Activated CD4-positive, CD25-positive, alpha-beta regulatory T cell treated with anti-CD3 and anti-CD28 coated beads, Interleukin-2, amount 50 U/mL, for 24 hours (primary cell): ENCODE measurements at places on chromosomes 7 and 10.

DNA sequence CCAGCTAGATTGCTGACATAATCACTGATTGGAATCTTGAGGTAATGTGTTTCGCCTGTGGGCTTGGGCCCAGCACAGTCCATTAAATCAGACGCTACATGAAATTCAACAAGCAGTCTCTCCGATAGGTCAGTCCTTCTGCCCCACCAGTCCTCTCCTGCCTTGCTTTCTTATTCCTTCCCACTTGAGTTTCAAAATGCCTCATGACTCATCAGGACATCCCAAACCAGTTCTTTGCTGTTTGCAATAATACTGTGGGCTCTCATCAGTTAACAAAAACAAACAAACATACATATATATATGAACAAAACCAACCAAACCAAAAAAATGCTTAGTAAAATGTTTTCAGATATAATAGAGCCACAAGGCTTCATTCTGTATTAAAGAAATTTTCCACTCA is 599.0 kb downstream of the SORCS1 start:
- ATAC-seq: no peak

GRCh38 chr10:43781480-43782361 is 133.0 kb upstream of the ZNF32 start:
- peak; percentile 92 for ATAC-seq

DNA sequence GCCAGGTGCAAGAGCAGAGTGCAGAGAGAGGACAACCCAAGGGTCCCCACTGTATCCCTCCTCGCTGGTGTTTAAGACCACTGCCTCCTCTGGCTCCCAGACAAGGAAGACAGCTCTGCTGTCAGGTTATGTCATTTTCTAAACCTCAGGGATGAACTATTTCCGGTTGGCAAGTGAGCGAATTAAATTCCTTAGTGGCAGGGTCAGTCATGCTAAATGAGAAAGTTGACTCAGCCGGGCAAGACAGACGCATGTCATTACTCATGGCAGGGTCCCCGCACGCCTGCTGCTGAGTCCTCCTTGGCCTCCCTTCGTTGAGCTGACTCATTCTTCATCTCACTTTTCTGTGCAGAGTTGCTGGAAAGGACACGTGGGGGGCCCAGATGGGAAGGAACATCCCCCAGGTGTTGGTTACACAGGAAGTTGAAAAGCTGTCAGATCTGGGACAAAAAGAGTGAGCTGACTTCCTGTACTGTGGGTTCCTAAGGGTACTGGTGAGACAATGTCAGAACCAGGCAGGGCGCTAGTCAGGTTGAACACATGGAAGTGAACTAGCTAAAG is 47.1 kb upstream of the UCN3 start:
- ATAC-seq: peak; percentile 96

GRCh38 chr10:31761156-31761555 is 167.5 kb downstream of the ARHGAP12 start:
- ATAC-seq: no peak

- no peak for ATAC-seq
Observed at GRCh38 chr10:49194212-49194920, 6.2 kb upstream of the TMEM273 start.

DNA sequence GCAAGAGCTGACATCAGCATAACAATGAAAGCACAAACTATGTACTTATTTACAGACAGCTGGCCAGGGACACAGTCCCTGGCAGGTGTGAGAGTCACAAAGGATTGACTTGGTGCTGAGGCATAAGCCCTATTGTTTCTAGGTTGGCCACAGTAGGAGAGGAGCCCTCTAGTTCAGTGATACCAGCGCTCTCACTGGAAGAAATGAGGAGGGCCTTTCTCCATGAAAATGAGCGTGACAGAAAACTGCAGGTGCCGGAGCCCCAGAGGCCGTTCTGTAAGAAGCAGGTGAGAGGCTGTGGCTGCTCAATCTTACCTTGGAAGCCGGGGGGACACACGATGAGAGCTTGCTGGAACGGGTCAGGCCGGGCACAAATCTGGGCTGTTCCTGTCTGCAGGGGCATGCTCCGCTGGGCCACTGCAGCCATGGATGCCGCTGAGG is 90.5 kb downstream of the CLEC2L start:
- ATAC-seq: no peak

DNA sequence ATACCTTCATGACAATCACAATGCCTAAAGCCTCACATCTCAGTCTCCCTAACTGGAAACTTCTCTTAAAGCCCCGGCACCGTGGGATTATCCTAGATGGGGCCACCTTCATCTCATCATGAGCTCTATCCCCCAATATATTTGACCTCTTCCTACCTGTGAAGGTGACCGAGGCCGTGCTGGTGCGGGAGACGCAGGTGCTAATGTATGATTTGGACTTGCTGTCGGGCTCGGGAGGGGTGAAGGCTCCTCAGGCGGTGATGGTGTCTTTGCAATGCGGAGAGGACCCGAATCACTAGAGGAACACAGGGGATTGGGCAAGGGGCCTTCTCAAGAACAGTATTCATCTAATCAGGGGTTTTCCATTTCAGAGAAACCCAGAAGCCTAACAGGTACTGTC is 168.4 kb downstream of the AMPH start:
- ATAC-seq: no peak

- no peak for ATAC-seq
Observed at GRCh38 chr10:90718182-90718581, 139.7 kb downstream of the HTR7 start.

DNA sequence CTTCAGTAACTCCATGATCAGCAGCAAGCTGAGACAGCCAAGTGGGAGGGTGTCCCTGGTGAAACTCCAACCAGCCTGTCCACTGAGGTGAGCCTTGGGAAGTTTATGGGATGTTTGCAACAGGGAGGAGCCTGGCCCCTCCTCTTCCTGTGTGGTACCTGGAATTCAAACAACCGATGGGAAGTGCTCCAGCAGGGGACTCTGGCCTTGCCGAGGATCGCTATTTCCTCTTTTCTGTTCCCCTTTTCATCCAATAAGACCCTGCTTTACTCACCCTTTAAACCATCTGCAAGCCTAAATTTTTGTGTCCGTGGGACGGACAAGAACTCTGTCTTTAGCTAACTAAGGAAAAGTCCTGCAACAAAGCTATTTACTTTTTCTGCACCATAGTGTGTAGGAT is 491.1 kb upstream of the ZMIZ1 start:
- no peak for ATAC-seq

DNA sequence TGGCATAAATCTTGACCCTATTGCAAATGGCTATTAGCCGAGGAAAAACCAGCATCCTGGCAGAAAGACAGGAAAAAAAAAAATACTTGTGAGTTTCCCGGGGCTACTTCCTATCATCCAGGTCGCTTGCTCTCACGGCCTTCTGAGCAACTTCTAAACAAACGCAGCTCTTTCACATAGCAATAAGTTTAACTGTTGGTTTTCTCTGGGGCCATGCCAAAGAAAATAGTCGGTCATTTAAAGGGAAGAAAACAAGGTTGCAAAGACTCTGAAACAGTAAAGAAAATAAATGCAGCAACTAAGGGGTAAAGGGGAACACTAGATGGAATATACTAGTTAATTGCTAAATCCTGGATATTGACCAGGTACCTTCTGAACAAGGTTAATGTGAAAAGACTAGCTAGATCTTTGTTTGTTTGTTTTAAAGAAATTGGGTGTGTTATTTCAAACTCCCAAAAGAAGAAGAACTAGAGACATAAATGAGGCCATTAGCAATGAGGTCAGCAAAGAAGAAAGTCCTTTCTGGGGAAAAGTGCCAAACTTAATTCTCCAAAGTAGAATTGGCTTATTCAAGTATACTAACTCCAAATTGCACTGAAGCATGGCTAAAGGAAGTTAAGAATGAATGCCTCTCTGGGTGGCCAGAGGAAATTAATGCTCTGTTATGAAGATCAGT is 54.2 kb downstream of the SLC39A12 start:
- ATAC-seq: no peak

DNA sequence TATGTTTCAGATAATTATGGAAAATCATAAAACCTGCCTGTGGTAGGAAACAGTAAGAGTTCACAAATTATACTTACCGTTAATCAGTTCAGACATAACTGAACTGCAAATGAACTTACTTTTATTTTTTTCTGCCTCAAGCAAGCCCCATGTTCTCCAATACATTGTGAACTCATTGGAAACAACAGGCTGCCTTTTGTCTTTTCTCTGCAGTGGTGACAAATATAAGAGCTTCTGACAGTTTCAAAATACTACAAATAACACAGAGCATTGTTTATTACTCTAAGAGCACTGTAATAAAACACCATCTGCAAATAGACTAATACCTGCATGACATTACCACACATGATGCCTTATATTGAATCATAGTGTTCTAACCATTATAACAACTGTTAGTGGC is 94.0 kb upstream of the CDCA7L start:
- ATAC-seq: no peak

DNA sequence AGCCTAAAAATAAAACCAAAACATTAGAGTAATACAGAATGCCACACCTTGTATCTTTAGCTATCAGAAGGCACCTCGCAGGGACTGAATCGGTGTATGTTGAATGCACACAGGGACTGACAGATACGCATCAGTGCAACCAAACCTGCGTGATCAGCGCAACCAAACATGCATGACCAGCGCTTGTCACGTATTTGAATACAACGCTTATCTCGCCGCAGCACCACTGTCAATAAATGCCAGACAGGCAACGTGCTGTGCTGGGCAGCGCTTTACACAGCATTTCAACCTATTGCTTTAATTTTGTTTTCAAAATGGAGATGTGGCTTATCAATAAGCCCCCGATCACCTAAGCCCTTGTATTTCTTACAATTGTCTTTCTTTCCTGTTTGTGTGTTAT is 242.4 kb downstream of the SFMBT2 start:
- ATAC-seq: no peak
